ENCODE measurements at places on chromosomes 1 and 21.

DNA sequence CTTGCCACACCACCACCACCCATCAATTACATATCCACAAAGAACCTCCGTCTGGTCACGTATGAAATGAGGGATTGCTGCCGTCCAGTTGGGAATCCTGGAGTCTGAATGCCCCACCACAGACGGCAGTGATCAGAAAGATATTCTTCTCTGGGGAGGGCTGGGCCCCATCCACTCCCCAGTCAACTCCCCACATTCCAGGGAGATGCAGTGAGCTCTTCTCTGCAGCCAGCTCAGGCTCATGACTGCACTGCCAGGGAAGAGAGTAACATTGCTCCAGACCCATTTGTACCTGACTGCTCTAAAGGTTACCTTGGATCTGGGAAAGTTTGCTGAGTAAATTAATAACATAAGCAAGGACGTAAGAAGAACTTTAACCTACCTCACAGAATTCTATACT lies 18.3 kb downstream of the DEGS1 start:
- DNase-seq: no peak

GRCh38 chr1:86925742-86926141 lies 11.3 kb downstream of the HS2ST1 start:
- no peak for DNase-seq

GRCh38 chr1:54241364-54241763 lies 41.4 kb downstream of the MRPL37 start:
- DNase-seq: no peak

DNA sequence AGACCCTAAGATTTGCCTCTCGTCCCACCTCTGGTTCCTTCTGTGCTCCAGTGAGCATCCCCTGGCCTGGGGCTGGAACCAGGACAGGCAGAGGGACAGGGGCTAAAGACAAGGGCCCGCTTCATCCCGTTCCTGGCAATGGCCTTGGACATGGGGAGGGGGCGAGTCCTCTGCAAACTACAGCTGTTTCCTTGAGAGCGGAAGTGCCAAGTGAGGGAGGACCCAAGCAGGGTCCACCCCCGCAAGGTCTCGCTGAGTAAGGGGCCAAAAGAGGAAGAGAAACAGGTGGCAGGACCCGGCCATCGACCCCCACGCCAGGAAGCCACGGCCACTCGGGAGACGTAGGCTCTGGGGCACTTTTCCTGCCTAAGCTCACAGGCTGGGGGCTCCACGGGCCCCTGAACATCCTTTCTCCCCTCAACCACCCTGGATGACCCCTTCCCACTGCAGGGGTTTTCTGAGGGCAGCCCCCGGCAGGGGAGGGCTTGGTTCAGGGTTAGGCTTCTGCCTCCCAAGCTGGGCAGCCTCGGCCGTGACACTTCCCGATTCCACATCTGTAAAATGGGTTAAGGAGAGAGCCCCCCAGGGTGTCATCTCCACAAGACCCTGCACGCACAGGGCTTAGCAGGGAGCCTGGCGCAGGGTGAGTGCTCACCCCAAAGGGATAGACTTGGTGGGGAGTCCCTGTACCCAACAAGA lies 17.9 kb upstream of the PLEKHG5 start:
- no peak for DNase-seq

DNA sequence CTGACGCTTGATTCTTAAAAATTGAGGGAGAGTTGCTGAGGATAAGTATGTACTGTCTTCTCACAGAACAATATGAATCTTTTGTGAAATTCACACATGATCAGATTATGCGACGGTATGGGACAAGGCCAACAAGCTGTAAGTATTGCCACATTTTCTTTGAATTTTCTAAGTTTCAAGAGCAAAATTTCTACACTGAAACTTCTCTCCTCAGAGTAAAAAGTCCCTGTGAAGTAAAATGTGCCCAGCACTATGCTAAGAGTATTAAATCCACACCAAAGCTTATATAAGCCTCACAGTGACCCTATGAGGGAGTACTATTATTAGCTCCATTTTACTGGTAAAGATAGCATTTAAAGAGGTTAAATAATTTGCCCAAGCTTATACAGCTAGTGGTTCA lies 12.2 kb downstream of the AKIRIN1 start:
- no peak for DNase-seq

- no peak for DNase-seq
These were observed 779.4 kb downstream of the LTN1 start for GRCh38 chr21:28213261-28213660.

DNA sequence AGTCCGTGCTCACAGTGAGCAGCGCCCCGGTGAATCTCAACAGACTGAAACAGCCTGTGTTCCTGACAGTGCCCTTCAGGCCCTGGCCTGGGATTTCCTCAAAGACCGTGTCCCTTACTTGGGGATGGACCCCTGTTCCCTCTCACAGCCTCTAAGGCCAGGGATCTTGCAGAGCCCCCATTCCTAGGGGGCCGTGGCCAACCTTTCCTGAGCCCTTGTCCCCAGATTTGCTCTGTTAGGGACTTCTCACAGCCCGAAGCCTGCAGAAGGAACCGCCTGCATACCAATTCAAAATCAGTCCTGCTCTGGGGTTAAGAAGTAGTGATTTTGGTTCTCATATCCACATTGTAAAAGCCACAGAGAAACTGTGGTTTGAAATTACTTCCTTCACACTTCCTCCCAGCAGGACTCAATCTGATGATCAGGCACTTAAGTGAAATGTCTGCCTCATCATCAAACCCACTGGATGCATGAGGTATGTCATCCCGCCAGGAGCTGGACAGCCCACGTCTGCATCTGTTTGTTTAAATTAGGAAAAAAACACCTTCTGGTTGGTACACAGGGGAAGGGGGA lies 14.9 kb downstream of the ABCA4 start:
- no peak for DNase-seq

All from GM12878 (cell line).